ENCODE measurements at places on chromosomes 7 and 10.

- DNase-seq = no peak
These were observed 49.0 kb upstream of the TNRC18 start for GRCh38 chr7:5472432-5473315.

GRCh38 chr10:3068968-3069737 lies 1.8 kb downstream of the PFKP start:
- DNase-seq = no peak

- DNase-seq = no peak
These were observed 84.0 kb upstream of the ELMO1 start for GRCh38 chr7:37532636-37533035.

DNA sequence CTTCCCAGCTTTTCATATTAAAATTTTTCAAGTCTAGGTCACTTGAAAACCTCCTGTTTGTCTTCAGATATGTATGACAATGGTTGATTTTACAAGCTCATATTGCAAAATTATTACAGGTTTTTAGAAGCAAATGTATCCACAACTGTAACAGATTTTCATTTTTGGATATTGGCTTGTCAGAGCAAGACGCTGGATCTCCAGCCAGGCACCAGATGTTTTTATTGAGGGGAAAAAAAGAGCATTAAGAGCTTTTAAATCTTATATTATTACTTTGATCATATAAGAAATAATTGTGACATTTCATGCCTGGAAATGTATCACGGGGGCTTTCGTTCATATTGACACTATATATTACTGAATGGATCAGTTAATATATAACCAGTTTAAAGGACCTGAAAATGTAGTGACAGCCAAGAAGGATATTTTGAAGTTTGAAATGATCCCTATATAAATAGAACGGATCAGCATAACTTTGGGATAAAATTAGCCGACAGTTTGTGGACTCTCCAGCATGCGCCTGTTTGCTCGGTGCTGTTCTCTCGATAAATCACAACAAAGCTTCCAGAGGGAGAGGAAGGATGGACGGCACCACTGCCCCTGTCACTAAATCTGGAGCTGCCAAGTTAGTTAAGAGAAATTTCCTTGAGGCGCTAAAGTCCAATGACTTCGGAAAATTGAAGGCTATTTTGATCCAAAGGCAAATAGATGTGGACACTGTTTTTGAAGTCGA lies at the start of gene ASB4:
TSS of gene ASB4 (plus strand) at position 553 of the 733 bp plus-strand sequence. CDS start at position 582, 29 bp downstream.
- DNase-seq = no peak

- no peak for DNase-seq
These were observed 52.0 kb downstream of the LRRC4 start for GRCh38 chr7:127979113-127979727.

DNA sequence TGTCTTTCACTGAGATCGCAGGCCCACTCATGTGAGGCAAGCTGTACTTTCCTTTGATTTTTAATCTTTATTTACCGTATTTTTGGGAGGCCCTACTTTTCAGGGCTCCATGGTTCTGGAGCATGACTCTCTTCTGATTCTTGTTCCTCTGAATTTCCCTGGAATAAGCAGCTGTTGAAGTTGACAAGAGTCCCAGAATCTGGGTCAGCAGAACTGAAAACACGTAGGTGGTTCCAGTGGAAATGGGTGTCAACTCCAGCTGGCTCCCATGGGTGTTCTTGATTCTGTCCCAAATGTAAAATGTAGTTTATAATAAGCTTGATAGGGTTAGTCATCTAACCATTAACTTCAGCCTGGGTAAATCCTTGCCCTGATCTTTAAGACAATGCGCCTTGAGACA lies 409.4 kb downstream of the GATA3 start:
- no peak for DNase-seq
